M059J (cell line): ENCODE measurements at places on chromosomes 12 and 14.

DNA sequence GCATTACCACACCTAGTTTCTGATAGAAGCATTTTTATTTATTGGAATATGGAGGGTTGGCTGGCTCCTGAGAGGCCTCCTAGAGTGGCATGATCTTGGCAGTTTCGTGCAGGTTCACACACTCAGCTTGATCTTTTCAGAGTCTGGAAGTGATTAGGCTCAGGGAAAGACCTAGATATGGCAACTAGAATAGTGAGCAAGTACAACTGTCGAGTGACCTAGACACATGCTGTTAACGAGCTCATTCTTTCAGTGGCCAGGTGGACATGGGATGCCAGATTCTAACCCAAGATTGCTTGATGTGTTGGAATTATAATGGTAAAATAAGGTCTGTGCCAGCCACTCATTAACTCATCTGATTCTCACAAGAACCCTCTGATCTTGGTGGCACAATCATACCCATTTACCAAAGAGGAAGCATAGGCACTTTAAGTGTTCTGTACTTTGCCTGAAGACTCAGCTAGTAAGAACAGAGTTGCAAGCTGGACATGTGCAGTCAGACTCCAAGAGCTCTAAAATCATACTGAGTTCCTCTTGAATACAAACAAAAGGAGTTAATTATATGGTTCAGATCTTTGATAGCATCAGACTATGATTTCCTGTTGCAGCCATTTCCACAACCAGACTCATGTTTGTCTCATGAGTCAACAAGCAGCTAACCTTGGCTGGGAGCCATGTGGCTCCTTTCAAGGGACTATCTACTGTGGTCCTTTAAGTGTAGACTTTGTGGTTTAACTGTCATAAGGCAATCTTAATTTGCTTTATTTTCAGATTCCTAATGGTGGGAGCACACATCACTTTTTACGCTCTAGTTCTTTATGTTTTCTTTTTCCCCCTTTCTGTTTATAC is 144.2 kb downstream of the PLEKHA5 start:
- DNase-seq, result peak; percentile 99

GRCh38 chr12:503111-503761 is 43.5 kb downstream of the B4GALNT3 start:
- DNase-seq, result no peak

DNA sequence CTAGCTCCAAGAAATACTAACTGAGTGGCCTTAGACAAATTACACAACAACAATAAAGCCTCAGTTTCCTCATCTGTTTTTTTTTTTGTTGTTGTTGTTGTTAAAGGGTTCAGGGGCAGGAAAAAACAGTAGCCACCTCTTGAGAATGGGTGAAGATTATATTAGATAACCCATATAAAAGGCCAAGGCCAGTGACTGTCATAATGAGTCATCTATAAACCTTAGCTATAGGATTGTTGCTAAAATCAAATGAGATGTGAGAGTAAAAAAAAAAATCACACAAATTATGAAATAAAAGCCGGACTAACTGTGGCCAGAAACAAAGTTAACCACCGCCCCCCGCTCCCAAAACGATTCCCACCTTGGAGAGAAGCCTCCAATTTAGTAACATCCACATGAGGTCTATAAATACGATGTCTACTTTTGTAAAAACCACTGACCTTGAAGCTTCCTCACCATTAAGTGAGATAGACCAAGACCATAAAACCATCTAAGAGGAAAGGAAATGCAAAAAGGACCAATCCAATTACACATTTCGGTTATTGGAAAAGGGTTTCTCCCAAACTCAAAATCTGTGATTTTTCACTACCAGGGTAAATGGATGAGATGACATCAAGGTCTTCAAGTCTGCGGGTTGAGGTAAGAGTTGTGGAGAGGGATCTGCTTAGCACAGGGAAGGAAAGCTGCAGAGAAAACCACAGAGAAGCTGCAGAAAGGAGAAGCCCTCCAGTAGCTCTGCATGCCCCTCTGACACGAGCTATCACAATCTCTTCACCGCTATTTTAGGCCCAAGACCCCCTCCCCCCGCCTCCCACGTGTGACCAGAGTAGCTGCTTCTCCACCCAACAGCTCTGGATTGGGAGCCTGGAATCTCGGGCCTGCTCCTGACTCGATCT is 1.0 kb downstream of the NAA25 start:
- DNase-seq, result no peak

GRCh38 chr12:106297681-106298080 is 4.9 kb upstream of the TCP11L2 start:
- no peak for DNase-seq

- DNase-seq, result no peak
Observed at GRCh38 chr12:6842075-6842474, 1.4 kb downstream of the GNB3 start.

GRCh38 chr12:94109160-94109559 is 39.2 kb upstream of the PLXNC1 start:
- peak; percentile 49 for DNase-seq

GRCh38 chr12:70393787-70394499 is 27.9 kb downstream of the KCNMB4 start:
- peak; percentile 74 for DNase-seq

DNA sequence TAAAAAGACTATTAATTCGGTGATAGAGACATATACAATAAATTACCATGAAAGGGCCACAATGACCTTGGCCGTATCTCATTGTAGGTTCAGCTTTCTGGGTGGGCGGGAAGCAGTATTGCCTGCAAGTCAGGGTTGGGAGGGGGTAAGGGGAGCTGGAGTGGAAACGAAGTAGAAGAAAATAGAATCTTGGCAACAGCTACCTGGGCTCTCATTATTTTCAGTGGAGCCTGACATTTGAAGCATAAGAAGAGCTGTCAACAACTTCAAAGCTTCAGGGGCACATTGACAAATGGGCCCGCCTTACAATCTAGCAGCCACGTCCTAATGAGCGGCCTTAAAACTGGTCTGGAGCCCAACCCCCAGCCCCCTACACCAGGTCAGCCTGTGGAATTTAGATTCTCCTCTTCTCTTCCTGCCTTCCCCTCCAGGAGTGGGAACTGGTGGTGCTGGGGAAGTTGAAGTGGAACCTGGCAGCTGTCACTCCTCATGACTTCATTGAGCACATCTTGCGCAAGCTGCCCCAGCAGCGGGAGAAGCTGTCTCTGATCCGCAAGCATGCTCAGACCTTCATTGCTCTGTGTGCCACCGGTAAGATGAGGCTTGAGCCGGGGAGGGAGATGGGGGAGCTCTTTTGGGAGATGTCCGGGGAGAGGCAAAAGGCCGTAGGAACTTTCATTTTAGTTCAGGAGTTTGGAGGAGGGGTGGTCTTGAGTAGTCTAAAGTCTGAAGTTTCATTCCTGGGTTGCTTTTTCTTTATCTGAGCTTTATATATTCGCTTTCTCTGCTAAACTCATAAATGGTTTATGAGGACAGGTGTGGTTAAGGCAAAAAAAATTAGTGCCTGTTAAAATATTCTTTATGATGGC is 5.0 kb downstream of the CCND2 start:
- DNase-seq, result no peak

DNA sequence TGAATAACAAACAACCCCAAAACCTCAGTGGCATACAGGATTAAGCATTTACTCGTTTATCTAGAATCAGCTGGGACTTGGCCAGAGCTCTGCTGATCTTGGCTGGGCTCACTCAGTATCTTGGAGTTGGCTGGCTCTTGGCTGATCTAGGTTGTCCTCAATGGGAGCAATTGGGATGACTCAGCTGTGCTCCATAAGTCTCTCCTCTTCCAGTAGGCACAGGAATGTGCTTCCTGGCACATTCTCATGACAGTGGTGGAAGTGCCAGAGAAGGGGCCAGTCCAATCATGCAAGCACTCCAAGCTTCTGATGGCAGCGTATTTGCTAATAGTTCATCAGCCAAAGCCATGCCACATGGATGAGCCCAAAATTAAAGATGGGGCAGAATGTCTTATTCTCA is 41.7 kb upstream of the ANO4 start:
- no peak for DNase-seq

DNA sequence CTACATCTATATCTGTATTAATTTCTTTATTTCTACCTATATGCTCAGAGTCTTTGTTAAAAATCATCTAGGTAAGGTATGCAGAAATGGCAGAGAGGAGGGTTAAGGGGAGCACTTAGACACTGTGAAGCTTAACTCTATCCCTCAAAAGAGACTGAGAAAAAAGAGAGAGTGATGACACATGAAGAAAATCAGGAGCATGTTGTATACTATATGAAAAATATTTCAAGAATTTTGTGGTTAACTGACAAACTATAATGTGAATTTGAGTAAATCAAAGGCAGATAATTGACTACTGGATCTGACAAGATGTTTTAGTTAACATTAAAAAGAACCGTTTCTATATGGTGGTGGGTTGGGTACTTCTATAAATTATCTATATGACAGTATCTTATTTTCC is 1814.2 kb upstream of the SEL1L start:
- no peak for DNase-seq

DNA sequence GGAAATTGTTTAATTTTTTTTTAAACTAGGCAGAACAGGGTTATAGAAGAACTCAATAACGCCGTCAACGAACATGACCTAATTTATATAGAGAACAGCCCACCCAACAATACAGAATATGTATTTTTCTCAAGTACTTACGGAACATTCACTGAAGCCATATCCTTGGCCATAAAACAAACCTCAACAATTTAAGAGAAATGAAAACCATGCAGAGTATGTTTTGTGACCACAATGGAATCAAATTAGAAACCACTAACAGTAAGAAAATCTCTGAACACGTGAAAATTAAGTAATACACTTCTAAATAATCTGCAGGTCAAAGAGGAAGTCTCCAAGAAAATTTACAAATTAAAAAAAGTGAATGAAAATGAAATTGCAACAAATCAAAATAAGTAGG is 9.4 kb downstream of the SART3 start:
- peak; percentile 16 for DNase-seq

DNA sequence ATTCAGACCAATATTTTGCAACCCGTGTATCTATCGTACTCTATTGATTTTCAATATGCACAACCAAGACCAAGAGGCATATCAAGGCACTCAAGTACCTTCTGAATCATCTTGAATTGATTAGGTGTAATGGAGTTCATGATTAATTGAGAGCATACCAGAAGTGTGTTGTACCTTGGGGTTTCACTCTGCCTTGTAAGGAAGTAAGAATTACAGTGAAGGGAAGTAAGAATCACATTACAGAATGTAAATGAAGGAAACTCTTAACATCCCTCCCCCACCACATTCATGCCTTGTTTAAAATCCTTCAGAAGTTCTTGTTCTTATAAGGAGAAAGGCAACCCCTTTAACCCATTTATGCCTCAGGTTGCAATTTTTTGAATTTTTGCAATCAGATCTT is 5.4 kb upstream of the MGAT4C start:
- no peak for DNase-seq

GRCh38 chr14:75424496-75424895 is 3.3 kb upstream of the JDP2 start:
- no peak for DNase-seq

DNA sequence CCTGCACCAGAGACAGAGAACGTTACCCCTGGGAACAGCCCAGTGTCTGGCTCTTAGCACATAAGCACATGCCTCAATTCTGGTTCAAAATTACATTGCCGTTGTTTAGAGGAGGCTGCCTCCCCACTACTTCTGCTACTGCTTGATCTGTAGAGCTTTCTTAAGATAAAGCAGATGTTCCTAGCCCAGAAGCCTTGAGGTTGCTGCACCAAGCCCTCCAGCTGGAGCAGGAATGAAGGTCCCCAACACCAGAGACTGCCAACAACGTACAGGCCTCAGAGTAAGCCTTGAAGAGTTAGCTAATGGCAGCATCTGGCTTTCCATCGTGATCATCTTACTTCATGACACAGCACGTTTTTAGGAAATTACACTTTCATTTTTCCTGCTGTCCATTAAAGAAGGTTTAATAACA is 34.7 kb upstream of the AMIGO2 start:
- no peak for DNase-seq

DNA sequence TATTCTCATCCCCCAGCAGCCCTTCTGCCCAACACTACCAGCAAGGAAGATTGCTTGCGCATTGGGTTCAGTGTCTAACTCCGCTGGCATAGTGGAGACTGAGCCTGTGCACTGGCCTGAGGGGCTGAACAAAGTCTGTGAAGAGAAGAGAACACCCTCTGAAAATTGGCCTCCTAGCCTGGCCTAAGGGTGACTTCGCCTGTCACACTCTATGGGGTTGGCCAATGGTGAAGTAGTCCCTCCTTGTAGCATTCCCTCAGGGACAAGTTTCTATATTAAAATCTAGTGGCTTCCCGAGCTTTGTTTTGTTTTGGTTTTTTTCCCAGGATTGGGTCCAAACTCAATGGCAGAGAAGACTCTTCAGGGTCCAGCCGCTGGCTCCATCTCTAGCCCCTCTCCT is 49.1 kb upstream of the DAAM1 start:
- DNase-seq, result no peak

DNA sequence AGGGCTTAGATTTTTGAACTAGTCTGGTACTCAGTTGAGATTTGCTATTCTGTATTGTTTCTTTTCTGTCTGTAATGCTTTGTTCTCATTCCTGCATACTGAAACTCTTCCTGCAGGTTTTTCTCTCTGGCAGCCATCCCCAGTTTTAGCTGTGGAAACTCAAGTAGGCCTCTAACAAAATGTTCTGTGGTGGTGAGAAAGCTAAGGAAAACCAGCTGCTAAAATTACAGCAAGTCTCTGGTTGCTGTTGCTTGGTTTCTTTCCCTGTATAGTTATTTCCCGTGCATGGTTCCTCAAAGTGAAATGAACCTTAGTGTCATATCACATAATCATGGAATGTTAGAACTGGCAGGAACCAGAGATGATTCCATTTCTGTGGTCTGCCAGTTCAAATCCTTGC is 442.5 kb downstream of the NRXN3 start:
- DNase-seq, result no peak

GRCh38 chr12:53516758-53517455 is 9.6 kb upstream of the NPFF start:
- no peak for DNase-seq

DNA sequence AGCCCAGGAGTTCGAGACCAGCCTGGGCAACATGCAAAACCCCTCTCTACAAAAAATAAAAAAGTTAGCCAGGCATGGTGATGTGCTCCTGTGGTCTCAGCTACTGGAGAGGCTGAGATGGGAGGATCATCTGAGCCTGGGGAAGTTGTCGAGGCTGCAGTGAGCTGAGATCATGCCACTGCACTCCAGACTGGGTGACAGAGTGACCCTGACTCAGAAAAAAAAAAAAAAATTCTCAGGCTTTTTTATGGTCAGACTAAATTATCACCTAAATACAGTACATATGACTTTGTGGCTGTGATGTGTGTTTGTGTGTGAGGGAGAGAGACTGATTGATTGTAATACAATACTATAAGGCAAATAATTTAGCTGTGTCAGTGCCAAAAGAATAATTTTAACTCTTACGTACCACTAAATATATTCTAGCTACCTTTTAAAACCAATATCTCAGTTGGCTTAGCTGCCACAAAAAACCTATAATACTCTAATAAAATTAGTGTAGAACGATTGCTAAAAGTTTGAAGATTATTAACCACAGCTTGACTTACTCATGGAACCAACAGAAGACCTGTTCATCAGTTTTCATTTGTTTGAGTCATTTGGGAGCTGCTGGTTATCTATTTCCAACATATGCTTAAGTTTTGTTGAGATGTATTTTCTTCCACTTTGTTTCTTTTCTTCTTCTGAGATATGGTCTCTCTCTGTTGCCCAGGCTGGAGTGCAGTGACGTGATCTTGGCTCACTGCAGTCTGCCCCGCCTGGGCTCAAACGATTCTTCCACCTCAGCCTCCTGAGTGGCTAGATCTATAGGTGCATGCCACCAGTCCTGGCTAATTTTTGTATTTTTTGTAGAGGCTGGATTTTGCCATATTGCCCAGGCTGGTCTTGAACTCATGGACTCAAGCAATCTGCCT is 58.0 kb downstream of the DIP2B start:
- no peak for DNase-seq

GRCh38 chr12:119147847-119148448 is 30.8 kb upstream of the HSPB8 start:
- no peak for DNase-seq
